ENCODE measurements at places on chromosomes 16 and 17.

GRCh38 chr17:50458270-50458669, 10.4 kb downstream of the CHAD start:
- no peak for DNase-seq

DNA sequence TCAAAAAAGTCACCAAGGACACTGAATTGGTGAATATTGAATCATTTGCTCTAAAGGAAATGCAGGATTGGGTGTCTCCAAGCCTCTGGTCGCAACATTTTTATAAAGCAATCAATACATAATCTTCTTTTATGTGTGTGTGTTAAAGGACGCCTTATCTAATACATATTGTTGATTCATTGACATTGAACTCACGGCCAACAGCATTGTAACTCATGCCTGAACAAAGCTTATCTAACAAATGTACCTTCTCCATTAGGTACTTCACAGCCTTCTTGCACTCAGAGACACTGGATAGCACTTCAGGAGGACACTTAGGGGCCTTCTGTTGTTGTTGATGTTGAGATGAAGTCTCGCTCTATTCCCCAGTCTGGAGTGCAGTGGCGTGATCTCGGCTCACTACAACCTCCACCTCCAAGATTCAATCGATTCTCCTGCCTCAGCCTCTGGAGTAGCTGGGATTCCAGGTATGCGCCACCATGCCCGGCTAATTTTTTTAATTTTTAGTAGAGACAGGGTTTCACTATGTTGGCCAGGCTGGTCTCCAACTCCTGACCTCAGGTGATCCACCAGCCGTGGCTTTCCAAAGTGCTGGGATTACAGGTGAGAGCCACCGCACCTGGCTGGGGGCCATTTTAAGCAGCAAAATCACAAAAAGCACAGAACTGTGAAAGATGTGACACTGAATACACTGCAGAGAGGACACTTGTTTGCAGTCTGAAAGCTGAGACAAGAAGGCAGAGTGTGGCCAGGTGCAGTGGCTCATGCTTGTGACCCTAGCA, 13.2 kb upstream of the PDXDC1 start:
- DNase-seq = no peak

- DNase-seq = no peak
These were observed 238.7 kb upstream of the TBX2 start for GRCh38 chr17:61160789-61161445.

- DNase-seq = no peak
These were observed 10.4 kb downstream of the SLC6A4 start for GRCh38 chr17:30225112-30225511.

GRCh38 chr16:73545755-73546154, 497.8 kb upstream of the ZFHX3 start:
- no peak for DNase-seq

Data from right renal cortex interstitium (tissue), 3 donors.